ENCODE measurements at places on chromosomes 6 and 20.
A peak's percentile ranks its signal among the peaks of the same experiment; 100 is the strongest.

DNA sequence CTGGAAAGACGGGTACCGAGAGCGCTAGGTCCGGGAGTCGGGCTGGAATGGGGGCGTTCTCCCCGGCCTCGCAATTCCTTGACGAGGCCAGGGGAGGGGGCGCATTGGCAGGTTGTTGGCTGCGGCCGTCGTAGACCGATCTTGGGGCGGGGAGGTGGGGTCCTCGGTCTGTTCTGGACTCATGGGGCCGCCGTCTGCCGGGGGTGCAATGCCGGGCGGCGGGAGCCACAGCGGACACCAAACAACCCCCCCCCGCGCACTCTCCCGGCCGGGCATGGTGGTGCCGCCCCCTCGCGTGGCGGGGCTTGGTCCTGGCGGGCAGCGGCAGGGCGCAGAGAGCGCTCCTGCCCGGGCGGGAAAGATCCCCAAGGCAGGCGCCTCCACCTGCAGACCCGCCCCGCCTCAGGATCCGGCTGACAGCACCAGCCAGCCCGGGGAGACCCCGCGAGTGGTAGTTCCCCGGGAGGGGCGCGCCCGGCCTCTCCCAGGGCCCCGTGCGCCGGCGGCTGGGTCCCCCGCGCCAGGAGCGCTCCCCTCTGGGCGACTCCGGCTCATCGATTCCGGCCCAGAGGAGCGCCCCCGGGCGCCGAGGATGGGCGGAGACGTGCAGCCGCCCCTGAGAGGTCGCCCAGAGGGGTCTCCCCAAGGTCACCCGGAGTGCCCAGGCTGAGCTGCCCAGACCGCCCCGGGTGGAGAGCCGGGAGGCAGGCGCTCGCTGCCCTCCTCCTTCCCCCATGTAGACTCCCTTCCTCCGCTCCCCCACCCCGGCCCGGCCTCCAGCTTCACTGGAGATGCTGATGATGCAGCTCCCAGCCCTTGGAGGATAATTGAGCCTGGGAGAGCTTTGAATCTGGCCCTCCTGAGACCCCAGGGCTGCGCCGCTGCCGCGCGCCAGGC lies 709 bp downstream of the PPP1R16B start:
- no peak for DNase-seq

DNA sequence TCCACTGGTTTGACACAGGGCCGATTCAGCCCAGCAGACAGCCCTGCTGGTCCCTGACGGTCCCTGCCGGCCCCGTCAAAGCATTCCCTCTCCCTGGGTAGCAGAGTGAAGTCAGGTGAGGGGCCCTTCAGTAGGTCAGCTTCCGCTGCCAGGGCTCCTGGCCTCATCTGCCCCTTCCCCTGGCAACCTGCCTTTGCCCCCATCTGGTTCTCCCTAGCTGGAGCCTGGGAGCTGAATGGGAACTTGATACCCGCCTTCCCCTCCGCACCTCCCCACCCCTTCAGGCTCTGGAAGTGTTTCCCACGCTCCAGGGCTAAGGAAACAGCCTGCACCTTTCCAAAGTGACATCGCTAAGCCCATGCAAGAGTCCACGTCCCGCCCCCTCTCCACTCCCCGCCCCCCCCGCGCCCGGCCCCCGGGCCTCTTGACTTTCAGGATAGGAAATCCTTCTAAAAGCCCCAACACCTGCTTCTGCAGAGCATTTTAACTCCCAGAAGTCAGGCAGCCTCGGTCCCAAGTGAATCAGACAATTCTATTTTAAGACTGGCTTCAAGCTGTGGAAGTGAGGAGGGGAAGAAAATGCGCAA lies 53.3 kb downstream of the ISM1 start:
- no peak for DNase-seq

GRCh38 chr20:57481281-57481711 lies 43.6 kb downstream of the CTCFL start:
- DNase-seq: no peak

DNA sequence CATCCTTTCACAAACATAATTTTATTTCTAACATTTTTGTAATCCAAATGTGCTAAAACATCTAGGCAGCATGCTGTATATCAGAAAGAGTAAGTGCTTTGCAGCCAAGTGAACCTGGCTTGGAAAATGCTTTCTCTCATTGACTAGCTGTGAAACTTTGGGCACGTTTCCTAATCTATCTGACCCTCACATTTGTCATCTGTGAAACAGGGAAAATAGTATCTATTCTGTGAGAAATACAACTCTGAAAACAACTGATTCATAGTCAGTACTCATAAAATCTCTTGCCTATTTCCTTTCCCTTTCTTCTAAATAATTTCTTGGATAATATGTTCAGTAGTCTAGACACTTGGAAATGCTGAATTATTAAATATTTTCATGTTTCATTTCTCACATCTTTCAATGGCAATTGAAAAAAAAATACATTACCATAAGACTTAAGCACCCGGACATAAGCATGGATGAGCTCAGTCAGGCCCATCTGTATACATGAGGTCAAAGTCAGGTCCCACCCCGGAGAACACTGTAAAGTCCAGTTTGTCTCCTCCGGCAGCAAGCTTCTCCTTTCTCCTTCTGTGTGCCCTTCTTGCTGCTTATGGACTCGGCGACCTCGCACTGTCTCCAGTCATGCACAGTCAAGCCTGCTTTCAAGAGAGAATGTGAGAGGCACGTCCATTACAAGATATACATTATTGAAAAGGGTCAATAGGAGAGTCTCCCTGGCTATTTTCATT lies 455.0 kb upstream of the SOX4 start:
- no peak for DNase-seq

DNA sequence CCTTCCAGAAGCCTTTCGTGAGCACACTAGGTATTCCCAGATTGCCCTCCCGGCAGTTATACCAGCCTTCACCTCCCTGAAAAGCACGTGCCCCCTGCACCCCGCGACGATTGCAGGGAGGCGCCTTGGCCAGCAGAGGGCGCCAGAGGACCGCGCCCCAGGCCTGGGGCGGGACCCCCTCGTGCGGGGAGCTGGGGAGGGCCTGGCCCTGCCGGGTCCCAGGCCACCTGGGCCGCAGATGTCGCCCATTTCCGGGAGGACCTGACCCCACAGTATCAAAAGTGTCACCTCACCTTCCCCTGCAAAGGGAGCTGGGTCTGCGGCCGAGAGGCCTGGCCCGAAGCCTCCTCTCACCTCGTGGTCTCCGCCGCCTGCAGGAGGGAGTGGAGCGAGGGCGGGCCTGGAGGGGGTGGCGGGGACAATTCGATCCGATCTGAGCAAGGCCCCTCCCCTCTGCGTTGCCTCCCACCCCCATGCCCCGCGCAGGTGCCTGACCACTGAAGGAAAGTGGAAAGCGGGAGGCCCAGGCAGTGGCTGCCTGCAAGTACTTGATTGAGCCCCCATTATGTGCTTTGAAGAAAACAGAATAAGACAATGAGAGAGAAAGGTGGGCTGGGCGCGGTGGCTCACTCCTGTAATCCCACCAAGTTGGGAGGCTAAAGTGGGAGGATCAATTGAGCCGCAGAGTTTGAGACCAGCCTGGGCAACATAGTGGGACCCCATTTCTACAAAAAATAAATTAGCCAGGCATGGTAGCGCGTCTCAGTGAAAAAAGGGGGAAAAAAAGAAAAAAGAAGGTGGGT lies 3.5 kb upstream of the SNAI1 start:
- no peak for DNase-seq

GRCh38 chr20:47600967-47601547 lies 99.4 kb downstream of the NCOA3 start:
- DNase-seq: no peak

- DNase-seq: peak; percentile 66
These were observed 37.5 kb upstream of the IER3 start for GRCh38 chr6:30781743-30782424.

- no peak for DNase-seq
These were observed 212.6 kb downstream of the ZDHHC14 start for GRCh38 chr6:157593596-157593995.

DNA sequence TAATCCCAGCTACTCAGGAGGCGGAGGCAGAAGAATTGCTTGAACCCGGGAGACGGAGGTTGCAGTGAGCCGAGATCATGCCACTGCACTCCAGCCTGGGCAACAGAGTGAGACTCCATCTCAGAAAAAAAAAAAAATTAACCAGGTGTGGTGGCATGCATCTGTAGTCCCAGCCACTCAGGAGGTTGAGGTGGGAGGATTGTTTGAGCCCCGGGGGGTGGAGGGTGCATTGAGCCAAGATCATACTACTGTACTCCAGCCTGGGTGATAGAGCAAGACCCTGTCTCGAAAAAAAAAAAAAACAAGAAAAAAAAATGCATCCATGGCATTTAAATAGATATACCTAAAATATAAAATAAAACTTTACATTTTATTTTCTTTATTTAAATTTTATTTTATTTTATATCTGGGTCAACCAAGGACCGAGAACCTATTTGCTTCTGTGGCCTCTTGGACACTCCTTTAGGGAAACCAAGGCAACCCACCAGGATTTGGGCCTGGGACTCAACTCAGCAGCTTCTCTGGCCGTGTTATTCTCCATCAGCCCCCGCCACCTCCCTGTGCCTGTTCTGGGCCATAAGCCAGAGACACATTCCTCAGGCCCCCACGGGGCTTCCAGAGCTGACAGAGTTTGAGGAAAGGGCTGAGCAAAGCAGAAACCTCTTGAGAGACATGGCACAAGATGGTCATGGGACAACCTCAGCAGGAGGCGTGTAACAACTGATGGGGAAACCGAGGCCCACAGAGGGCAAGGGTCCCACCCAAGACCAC lies 6.2 kb downstream of the SNTA1 start:
- no peak for DNase-seq

DNA sequence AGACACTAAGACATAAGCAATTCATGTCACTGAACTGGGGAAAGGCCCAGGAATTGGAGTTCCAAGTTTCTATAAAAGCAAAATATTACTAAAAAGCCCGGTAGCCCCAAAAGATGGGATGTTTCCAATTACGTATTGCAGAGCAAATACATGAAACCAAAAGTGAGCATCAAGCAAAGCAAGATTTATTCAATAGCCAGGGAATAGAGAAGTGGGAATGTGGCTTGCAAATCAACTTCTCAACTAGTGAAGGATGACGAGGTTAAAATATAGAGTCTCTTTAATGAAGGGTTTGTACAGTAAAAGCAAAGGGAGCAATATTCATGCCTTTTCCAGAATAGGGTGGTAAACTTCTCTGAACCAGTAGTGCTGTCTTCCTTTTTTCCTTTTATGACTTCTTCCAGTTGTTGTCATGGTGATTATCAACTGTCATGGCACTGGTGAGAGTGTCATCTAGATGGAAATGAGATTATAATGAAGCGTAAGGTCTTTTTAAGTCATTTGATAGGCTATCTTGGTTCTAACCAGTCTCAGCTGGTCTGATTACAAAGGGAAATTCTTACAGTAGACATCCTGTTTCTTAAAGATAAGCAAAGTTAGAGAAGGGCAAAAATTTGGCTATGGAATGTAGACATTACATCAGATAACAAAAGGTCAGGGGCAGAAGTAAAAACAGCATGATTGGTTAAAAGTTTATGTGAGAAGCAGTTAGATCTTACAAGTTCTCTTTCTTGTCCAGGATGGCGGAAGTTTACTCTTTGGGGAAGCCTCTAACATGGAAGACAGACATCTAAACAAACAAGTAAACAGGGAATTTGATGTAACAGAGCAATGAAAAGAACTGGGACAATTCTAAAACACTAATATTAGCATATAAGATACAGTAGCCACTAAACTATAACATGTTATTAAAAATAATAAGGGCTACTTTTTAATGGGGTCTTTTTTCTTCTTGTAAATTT lies 96.9 kb downstream of the TBX18 start:
- DNase-seq: no peak

- no peak for DNase-seq
These were observed 30.6 kb upstream of the GRM4 start for GRCh38 chr6:34176261-34177031.

GRCh38 chr20:53829724-53830521 lies 236.3 kb upstream of the ZNF217 start:
- no peak for DNase-seq

DNA sequence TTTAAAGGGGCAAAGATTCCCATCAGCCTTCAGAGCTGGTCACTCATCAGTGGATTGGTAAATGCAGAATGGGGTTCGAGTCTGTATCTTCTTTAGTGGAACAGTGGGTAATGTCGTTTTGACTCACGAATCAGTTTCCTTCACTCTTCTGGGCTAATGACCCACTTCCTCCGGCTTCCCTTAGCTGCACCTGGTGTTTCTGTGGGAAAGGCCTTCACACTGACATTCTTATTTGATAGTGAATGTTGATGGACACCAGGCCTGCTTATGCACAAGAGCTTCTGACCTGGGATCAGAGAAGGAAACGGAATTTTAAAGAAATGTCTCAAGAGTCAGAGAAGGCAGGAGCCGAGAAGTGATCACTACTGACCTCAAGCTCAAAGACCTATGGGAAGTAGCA lies 272.0 kb upstream of the SULF2 start:
- DNase-seq: no peak

DNA sequence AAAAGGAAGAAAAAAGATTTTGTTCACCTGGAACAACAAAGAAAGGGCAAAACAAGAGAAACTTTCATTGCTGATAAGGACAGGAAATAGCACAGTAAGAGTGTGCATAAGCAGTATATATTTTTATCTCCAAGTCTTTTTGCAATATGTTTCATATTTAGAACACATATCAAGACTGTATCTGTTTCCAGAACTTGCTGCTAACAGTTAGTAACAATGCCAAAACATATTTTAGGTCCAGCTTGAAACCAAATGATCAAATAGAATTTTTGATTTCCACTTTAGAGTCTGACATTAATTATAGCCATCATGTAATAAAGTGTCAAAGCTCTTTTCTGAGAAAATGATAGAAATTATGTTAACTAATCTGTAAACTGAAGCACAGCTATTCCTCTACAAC lies 143.5 kb upstream of the SUPT3H start:
- DNase-seq: no peak

GRCh38 chr6:70651326-70651905 lies 16.3 kb upstream of the SMAP1 start:
- DNase-seq: no peak

GRCh38 chr6:169904051-169904922 lies 152.9 kb downstream of the ERMARD start:
- no peak for DNase-seq

- DNase-seq: no peak
These were observed 74.7 kb upstream of the TCF21 start for GRCh38 chr6:133814238-133814637.

GRCh38 chr6:7053125-7053774 lies 54.5 kb upstream of the RREB1 start:
- DNase-seq: no peak

DNA sequence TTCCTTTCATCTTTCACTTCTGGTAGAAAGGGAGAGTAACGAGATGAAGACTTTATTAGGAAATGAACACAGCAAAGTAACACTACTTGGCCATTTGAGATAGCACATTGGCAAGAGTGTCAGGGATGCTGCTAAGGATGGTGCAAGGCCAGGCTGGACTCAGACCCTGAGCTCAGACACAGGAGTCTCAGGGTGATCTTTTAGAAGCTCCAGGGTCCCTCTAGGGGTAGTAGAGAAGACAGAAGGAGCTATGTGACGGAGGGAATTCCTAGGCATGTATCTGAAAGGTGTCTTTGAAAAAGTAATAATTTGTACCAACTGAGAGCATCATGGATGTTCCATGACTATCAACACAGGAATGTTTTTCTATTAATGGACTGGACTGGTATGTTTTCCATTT lies 436.5 kb downstream of the DHX35 start:
- DNase-seq: no peak
